Activated CD8-positive, alpha-beta T cell treated with anti-CD3 and anti-CD28 coated beads for 36 hours (primary cell): ENCODE measurements at places on chromosomes 2 and 18.

GRCh38 chr2:158922601-158923000, 45.8 kb upstream of the TANC1 start:
- no peak for DNase-seq

- no peak for DNase-seq
Observed at GRCh38 chr2:16203069-16203468, 262.7 kb downstream of the MYCN start.

DNA sequence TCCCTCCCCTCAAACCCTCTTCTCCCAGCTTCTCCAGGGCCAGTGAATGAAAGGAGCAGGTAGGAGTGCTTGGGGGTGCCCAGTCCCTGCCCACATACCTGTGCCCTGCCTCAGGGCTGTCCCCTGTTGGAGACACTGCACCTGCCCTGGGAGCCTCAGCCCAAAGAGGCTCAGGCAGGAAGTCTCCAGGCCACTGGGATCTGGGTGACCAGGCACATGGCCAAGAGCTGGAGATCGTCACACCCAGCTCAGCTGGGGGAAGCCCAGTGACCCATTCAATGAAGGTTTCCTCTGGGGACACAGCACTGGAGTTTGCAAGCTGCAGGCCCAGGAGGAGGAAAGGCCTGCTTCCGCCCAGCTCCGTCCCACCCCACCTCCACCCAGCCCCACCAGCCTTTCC, 156.4 kb downstream of the ZFP36L2 start:
- no peak for DNase-seq

- DNase-seq, result no peak
Observed at GRCh38 chr2:43285987-43286386, 59.6 kb upstream of the ZFP36L2 start.

DNA sequence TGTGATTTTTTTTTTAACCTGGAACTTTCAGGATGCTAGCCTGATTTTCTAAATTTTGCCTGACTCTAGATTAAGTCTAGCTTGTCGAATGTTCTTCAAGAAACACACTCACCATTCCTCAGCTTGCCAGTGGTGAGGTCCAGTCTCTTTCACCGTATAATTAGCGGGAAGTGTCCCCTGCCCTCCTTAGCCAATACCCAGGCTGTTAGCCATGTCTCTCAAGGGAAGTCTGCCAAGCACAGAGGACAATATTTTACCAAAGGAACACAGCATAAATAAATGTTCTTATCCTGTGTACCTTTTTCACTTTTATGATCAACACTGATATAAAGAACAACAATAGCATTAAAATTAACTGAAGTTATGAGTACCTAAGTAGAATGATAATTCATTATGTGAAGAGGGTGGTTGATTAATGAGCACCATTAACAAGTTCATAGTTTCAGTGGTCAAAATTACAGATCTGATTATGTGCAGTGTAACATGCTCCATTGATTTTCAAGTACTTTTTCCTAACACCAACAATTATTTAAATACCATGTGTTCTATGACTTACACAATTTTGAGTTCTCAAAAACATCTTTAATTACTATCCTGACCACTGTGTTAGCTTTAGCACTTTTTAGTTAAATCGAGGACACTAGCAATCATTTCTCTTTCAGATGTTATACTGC, 445.8 kb upstream of the RAB12 start:
- DNase-seq, result no peak
